ENCODE measurements at places on chromosomes 1 and 21. TPM values are rescaled to one million over a fixed set of nuclear protein-coding genes. Genes with fewer than 3 reads are reported as not detected.
A peak's percentile ranks its signal among the peaks of the same experiment; 100 is the strongest.

DNA sequence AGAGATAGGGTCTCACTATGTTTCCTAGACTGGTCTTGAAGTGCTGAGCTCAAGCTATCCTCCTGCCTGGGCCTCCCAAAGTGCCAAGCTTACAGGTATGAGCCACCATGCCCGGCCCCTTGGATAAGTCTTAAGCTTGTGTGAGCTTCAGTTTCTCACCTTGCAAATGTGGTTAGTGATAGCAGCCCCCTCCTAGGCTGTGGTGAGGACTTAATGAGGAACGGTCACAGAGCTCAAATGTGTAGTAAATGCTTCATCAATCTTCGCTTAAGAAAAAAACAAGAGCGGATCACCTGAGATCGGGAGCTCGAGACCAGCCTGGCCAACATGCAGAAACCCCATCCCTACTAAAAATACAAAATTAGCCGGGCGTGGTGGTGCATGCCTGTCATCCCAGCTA, 3.0 kb downstream of the CNR2 start:
- no peak for DNase-seq

GRCh38 chr1:5769146-5769545, 223.1 kb downstream of the NPHP4 start:
- DNase-seq = no peak

DNA sequence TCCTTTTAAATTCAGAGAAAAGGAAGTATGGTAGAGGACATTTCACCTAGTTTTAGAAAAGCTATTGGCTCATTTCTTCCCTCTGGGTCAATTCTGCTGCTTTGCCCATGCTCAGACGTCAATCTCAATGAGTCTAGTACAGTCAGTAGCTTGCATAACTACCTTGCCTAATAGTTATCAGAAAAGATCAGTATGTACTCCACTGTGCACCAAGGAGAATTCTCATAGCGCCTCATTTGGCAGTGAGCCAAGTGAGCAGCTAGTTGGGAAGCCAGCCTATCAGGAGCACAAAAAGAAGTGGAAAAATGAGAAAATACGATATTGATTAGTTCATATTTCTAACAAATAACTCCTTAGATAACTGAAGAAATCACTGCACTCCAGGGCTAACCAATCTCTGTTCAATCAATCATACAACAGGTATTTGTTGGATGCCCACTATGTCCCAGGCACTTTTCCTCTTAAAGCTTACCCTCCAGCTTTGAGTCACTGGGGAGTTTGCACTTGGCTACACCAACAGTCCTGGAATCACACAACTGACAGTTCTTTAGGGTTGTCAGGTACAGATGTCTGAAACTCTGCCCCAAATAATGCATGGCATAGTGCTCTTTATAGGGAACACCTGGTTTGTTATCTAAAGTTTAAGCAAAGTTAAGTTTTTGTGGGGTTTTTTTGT, 50.2 kb downstream of the PRDX6 start:
- DNase-seq = no peak

- DNase-seq = no peak
Measured at GRCh38 chr1:35315649-35316048, 47.1 kb downstream of the ZMYM4 start.

DNA sequence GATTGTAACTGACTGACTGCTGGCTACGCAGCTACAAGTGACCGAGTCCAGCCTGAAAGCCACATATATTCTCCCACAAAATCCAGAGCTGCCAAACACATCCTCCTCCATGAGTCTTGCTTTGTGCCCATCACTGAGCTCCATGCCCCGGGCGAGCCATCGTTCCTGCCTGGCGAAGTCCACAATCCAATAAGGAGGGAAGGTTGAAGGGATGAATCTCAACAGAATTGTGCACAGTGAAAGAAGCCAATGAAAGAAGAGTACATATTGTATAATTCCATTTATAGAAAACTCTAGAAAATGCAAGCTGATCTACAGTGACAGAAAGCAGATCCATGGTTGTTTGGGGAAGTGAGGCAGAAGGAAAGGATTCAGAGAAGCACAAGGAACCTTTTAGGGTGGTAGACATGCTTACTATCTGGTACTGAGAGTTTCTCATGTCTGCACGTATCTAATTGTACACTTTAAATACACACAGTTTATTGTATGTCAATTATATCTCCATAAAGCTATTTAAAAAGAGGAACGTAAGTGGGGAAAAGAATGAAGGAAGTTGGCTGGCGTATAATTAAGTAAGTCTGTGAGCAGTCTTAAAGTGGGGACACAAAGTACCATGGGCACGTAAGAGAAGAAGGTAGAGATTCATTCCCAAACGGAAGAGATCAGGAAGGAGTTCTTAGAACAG, 115.9 kb upstream of the JUN start:
- DNase-seq = no peak

- peak; percentile 71 for DNase-seq
Measured at GRCh38 chr1:42737257-42737656, 2.8 kb downstream of the CLDN19 start.

The NBPF14 gene
- total RNA-seq = 13.8 TPM

Data from pancreas (tissue), 10 donors.